Activated naive CD8-positive, alpha-beta T cell treated with anti-CD3 and anti-CD28 coated beads, Interleukin-2, amount 50 U/mL, for 24 hours (primary cell): ENCODE measurements at places on chromosomes 16 and 17.

DNA sequence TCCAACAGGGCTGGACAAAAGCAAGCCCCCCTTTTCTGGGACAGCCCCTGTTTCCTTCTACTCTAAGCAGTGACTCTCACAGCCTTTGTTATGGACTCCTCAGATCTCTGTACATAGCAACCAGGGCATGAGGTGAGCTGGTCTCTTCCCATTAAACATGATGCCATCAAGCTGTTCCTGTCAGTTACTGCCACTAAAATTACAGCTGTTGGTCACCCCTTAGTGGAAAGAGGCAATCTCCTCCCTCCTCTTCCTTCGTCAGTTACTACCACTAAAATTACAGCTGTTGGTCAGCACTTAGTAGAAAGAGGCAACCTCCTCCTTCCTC lies 95.2 kb upstream of the SMIM36 start:
- no peak for DNase-seq

- DNase-seq = peak; percentile 31
Observed at GRCh38 chr16:2155977-2156848, 631 bp downstream of the TRAF7 start.

DNA sequence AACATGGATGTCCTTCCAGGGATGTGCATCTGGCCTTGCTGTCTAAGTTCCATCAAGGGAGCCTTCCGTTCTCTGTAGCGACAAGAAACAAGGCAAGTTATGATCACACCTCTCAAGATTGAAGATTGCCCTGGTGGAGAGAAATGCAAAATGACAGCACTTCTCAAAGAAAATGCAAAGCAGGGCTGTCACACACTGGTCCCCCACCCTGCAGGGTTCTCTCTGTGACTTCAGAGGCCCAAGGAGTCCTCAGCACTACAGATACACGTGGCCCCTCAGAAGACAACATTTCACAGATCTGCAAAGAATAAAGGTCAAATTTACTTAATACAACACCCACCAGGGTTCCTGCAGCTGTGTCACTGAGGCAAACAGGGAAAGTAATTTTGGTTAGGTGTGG lies 60.7 kb upstream of the TEX2 start:
- DNase-seq = peak; percentile 16

GRCh38 chr16:87226926-87227295 lies 90.3 kb downstream of the C16orf95 start:
- no peak for DNase-seq

DNA sequence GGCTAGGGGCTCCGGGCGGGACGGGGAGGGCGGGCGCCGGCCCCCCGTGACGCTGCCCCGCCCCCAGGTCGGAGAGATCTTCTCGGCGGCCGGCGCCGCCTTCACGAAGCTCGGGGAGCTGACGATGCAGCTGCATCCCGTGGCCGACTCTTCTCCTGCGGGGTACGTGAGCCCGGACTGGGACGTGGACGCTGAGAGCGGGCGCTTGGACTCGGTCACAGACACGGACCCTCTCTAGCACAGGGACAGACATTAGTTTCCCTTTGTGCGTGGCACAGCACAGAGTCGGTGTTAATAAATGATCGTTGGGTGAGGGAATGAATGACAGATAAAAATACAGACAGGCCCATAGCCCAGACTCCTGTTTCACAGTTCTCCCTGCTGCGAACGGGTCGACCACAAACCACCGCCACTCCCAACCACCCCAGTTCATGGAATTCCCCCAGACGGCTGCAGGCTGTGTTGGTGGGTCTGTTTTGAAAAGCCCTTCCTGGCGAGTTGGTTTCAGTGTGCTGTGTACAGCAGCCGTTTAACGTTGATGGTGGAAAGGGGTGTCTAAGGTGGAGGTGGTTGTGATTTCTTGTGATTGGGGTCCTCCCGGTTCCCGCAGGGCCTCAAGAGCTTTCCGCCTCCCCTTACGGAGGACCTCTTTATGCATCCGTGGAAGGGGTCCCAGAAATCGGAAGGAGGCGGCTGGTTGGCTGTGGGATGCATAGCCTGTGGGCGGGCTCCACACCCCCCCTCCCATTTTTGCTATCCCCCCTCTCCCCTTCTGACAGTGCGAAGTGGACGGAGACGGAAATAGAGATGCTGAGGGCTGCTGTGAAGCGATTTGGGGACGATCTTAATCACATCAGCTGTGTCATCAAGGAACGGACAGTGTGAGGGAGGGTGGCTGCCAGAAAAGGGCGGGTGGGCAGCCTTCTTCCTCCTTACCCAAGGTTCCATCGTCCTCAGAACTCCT lies 2.9 kb downstream of the RNASEK start:
- peak; percentile 82 for DNase-seq

DNA sequence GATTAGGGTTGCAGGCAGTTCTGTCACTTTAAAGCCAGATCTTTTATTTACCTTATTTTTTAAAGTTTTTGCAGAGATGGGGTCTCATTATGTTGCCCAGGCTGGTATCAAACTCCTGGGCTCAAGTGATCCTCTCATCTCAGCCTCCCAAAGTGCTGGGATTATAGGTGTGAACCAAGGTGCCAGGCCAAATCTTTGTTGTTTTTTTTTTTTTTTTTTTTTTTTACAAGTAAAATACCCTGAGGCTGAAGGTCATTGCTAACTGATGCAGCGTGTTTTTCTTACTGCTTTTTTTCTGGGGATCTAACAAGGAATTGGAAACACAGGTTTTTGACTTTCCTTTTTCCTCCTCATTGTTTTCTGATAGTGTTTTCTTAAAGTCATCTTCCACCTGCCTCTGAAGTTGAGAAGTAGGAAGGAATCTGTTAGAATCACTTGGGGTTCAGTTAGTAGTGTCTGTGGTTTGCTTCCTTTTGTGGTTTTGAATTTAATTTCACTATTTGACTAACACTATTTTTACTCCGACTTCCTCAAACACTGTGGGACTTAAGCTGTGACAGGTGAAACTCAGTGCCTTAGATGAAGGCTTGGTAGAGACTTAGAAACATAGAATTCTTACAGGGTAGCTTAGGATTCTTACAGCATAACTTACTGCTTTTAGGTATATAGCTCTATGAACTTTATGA lies 22.2 kb downstream of the CLTC start:
- DNase-seq = no peak

DNA sequence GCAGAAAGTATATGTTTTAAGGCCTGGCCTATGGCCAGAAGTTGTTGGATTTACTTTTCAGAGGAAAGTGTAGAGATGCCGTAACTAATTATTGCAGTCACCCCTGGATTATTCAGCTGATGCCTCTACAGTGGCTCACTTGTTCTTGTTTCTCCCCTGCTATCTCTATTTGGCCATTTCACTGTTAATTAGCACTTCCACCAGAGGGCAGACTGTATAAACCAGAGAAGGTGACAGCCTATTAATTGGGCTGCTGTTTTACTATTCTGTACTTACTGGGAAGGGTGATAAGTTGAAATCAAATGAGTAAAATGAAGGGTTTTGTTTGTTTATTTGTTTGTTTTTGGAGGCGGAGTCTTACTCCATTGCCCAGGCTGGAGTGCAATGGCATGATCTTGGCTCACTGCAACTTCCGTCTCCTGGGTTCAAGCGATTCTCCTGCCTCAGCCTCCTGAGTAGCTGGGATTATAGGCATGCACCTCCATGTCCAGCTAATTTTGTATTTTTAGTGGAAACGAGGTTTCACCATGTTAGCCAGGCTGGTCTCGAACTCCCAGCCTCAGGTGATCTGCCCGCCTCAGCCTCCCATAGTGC lies 66.0 kb downstream of the CDK12 start:
- DNase-seq = no peak

- no peak for DNase-seq
Observed at GRCh38 chr16:84326545-84326944, 31.9 kb downstream of the WFDC1 start.

DNA sequence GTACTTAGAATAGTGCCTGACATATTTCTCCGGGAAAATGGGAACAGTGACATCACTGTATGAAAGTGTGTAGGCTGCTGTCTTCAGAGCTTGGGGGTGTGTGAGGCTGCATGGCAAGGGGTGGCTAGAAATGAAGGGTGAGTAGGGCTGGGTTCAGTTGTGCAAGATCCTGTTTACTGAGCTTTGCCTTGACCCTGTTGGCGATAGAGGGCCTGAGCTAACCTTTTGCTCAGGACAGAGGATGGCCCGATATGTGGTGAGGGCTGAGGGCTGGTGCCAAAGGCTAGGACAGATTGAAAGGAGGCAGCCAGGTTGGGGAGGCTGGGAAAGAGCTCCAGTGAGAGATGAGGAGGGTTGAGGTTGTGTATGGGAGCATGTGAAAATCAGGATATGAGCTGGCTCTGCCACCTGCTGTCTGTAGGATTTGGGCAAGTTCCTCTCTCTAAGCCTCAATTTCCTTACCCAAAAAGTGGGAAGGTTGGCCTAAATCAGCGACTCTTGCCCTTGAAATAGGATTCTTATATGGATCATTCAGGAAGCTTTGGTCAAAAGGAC lies 6.0 kb upstream of the CCL1 start:
- no peak for DNase-seq

DNA sequence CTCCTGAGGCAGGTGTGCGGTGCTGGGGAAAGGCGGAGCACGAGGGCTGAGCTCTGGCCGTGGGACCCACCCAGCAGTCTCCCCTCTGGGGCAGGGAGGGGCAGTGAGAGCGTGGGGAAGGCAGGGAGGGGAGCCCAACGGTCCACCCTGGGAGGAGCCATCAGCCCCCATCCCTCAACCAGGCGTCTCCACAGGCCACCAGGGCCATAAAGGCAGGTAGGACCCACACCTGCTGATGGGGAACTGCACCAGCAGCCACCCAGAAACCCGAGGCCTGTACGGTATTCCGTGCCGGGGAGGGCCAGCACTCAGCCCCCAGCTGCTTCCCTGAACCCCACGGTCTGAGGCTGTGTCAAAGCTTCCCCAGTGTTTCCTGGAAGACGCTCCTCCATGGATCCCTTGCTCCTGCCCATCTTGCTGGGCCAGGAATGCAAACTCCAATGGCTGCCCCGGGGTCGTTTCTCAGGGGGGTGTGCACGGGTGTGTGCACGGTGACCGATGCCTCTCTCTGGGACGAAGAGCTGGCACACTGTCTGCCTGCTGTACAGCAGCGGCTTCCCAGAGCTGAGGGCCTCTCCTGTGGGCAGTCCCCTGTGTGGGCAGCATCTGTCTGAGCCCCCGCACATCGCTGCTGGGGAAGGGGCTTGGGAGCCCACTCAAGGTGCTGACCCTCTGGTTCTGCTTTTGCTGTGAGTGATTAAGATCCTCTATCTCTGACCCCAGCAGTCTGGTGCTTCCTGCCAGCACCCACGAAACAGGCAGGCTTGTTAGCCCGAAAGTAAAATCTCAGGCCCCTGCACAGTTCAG lies 17.2 kb upstream of the METRNL start:
- DNase-seq = peak; percentile 1

GRCh38 chr16:4626396-4626795 lies 1.8 kb downstream of the MGRN1 start:
- DNase-seq = no peak
